NCI-H1436 treated with DMSO at 0.1 percent for 48 hours (cell line): ENCODE measurements at places on chromosomes 6 and 20.

- DNase-seq: no peak
These were observed 106.3 kb upstream of the NXT1 start for GRCh38 chr20:23244156-23244915.

DNA sequence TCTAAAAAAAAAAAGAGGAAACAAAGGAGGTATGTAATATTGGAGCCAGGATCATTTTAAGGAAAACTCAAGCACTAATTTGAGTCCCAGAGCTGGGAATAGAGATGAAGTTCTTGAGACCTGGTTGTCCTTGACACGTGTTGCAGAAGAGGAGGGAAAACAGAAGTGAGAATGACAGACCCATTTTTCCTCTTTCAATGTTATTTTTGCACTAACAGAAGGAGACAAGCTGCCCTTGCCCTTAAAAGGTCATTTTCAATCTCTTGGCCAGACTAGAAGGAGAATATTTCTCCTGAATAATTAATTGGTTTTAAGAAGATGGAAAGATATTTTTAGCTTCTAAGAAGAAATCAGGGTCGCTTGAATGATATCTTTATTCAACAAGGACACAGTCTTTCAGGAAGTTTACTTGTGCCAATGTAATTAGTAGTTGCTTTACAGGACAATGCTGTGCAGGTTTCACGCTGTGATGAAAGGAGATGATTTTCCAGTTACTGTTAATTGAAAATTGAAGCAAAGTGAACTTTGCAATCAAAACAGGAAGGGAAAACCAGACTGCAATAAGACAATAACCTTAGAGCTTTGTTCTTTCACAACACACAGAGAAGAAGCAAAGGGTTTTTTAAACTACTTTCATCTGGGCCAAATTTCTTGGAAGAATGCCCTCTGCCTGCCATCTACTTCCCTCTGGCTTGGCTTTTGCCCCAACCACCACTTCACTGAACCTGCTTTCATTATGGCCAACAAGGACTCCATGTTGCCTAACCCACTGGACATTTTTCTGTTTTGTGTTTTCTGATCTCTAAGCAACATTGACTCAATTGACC, 107.8 kb upstream of the SHLD1 start:
- no peak for DNase-seq

DNA sequence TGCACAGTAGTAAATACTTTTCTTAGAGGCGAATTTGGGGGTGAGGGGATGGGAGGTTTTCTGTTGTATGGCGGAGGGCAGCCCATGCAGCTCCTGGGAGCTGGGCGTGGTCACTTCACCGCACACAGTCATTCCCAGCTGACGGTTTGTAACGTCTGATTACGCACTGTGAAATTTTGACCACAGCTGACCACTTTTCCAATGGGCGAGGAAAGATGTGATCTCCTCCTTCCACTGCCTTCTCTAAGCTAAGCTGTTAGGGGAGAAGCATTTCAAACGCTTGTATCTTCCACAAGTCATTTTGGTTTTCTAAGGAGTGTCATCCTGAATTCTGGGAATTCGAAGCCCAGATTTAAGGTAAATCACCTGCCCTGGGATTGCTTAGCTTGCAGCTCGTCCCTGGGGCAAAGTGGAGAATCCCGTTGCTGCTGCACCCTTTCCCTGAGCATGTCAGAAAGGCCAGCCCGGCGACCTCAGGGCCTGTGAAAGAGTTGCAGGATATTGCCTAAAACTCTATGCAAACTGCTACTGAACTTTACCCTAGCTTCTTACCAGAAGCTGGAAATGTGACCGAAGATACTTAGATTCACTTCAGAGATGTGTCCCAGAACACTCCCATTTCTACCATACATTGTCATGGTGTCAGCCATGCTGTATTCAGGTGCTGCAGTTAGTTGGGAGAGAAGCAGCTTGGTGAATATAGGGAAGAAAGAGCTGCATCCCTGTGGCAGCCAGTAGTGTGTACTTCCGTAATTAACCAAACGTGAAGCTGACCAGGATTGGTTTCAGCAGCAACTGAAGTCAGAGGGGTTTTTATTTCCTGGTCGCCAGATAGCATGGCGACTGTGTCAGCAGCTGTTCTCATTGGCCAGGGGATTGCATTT, 58.9 kb downstream of the RREB1 start:
- DNase-seq: no peak

DNA sequence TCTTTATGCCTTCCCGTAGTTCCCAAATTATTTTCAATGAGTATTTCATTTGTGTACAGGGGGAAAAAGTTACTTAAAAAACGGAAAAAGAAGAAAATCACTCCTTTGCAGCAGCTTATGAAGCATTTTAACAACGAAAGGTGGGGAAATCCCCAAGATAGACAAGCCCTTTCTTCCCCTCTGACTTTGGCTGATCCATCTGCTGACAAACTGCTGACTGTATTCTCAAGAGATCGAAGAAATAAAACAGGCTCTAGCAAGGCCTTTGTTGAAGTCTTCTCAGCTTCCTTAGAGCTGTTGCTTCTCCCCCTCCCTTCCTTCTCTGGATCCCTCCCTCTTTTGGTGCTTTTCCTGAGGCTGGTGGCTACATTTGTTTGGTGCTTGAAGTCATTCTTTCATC, 325.2 kb downstream of the NRN1 start:
- DNase-seq: no peak

DNA sequence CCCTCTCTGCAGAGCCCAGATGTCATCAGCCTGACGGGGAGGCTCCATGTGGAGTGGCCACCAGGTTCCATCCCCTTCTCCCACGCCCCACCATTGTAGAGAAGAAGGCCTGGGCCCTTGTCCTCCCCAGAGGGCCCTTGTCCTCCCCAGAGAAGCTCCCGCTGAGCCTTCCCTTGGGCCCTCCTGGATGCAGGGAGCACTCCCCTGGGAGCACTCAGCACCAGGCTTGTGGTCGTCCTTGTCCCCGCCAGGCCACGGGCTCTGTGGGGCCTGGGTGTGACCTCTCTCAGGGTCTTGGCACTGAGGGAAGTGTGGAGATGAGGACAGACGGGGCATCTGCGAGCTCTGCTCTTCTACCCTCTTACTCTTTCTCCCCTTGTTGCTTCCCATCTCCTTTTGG, 83.4 kb upstream of the NNAT start:
- no peak for DNase-seq

DNA sequence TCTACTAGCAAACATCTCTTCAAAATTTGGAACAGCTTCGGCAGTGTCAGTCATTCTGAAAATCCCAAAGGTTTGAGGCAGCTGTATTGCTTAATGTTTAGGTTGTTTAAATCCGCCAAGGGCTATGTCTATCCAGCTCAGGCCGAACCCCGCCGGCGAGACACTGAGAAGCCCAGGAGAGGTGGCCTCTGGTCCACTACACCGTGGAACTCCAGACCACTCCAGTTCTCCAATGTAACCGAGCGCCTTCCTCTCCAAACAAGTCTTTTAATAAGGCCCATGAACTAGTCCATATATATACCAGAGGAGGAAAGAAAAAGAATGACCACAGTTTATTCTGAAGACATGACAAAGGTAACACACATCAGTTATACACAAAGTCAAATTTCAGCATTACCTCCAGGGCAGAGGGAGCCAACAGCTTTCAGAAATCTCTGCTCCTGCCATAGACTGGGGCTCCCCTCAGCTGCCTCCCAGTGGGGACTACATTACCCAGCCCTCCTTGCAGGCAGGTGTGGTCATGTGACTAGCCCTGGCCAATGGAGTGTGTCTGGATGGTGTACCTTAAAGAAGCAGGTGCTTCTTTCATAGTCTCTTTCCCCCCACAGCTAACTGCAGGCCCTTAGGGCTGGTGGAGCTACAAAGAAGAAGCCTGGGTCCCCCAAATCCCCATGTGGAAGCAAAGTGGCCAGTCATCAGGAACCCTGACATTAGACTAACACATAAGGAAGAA, at the start of gene RAMACL:
Gene RAMACL, minus strand, starts transcription at position 255 of the 733 bp plus-strand sequence. Its CDS starts 201 bp downstream, at position 54.
- no peak for DNase-seq

- no peak for DNase-seq
These were observed 93.4 kb downstream of the ZFP64 start for GRCh38 chr20:52098186-52098585.

- no peak for DNase-seq
These were observed 43.0 kb downstream of the CBFA2T2 start for GRCh38 chr20:33532753-33533459.

- no peak for DNase-seq
These were observed 24.4 kb upstream of the PRND start for GRCh38 chr20:4697189-4697830.

GRCh38 chr6:45154679-45155078, 173.5 kb upstream of the RUNX2 start:
- no peak for DNase-seq

- no peak for DNase-seq
These were observed 110.7 kb downstream of the UNC5CL start for GRCh38 chr6:40928307-40928706.

GRCh38 chr6:40359808-40360207, 227.4 kb downstream of the LRFN2 start:
- no peak for DNase-seq

- DNase-seq: peak; percentile 16
These were observed 34.1 kb upstream of the RPL7L1 start for GRCh38 chr6:42845327-42845694.

GRCh38 chr6:44386929-44387345, 569 bp upstream of the CDC5L start:
- DNase-seq: no peak

GRCh38 chr6:40925341-40925740, 113.7 kb downstream of the UNC5CL start:
- DNase-seq: no peak

DNA sequence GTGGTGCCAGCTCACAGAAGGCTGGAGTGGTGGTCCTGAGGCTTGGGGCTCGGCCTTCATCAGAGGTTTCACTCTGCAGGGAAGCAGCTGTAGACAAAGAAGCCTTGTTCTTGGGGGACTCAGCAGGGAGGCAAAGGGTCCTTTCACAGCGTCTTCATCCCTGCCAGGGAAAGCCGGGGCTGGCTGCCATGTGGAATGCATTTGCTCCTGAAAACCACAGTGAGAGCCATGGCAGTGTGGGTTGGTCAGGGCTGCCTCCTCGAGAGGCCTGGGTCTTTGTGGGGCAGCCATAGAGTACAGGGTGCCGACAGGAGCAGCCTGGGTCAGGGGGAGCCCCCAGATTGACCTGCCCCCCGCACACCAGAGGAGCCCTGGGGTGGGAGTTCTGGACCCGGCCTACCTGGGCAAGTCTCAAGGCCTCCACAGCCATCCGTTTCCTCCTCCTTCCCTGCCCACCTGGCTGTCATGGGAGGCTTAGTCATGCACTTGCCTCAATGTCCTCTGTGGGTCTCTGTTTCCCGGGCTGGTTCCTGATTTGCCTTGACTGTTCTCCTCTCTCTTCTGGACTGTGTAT, 144.0 kb downstream of the CDC5L start:
- DNase-seq: no peak

DNA sequence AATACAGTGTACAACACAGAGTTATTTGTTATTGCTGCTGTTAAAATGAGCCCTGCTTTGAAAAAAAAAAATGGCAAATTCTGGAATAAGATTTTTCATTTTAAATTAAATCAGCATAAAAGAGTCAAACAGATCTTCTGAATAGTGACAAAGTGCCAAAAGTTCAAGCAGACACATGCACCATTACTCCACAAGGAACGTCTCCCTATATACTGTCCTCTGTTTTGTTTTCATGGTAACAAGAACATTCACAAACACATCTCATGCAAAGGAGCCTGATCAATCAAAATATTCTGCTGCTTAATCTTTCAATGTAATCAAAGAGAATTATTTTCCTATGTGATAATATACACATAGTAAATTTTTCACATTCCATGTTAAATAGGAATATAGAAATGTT, 2.7 kb downstream of the HIVEP2 start:
- no peak for DNase-seq

DNA sequence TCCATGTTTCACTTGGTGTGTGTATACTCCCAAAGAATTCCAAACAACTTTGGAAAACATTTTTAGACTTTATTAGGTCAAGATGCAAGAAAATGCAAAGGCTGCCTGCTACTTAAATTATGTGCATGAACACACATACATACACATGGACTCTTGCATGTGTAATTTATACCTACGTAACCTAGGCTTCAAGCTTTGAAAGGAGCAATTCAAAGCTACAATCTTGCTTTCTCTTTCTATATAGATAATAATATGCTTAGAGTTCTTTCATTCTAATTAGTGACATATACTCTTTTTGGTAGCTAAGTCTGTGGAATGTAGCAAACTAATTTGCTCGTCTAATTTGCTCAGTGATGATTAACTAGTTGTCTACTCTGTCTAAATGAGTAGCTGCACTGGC, 146.5 kb downstream of the EPHA7 start:
- no peak for DNase-seq

GRCh38 chr6:139962654-139963347, 588.4 kb upstream of the CITED2 start:
- DNase-seq: no peak

DNA sequence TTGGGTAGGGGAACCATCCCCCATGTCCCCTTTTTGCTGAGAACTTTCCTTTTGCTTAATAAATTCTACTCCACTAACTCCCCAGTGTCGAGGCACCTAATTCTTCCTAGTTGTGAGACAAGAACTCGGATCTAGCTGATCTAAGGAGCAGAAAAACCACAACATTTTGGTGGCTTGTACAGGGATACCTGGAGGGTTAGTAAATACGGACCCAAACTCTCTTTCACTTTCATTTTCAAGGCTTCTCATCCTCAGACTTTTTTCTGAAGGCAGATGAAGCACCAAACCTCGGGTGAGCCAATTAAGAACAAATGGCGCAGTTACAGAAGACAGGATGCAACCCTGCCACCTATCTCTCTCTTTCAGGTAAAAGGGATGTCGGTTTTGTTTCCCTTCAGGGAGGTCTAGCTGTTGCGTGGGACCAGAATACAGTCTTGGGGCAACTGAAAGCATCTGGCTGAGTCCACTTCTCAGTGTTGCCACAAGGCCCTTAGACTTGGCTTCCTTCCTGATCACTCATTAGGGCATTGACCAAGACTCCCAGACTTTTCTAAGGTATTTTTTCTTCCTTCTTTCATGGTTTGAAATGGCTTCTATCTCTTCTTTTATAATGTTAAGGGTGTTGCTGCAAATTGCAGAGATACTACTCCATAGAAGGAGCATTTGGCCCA, 11.1 kb upstream of the HTR1B start:
- DNase-seq: no peak

GRCh38 chr6:166471797-166472260, 89.1 kb upstream of the MPC1 start:
- no peak for DNase-seq

- no peak for DNase-seq
These were observed 24.8 kb downstream of the DUSP22 start for GRCh38 chr6:317060-317447.

DNA sequence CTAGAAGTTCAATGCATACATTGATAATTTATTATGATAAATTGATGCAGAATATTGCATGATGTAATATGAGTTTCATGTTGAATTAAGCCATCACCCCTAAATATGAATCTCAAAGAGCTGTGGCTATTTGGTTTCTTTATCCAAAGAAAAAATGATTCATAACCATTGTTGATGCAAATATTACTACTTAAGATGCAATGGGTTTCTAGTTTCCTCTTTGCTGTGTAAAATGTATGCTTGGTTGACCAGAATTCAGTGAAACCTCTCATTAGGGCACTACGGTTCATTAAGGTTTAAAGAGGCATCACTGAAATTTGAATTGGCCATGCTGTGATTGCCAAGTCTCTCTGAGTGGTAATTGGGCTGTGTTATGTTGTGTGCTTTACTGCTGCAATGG, 492.5 kb upstream of the FLRT3 start:
- DNase-seq: peak; percentile 22
